ENCODE measurements at places on chromosomes 7 and 10.

GRCh38 chr10:29068302-29068701 is 220.6 kb upstream of the LYZL1 start:
- DNase-seq: no peak

GRCh38 chr7:39199951-39200350 is 222.2 kb downstream of the POU6F2 start:
- DNase-seq: no peak

GRCh38 chr7:20745702-20746101 is 41.0 kb downstream of the SP8 start:
- DNase-seq: no peak

DNA sequence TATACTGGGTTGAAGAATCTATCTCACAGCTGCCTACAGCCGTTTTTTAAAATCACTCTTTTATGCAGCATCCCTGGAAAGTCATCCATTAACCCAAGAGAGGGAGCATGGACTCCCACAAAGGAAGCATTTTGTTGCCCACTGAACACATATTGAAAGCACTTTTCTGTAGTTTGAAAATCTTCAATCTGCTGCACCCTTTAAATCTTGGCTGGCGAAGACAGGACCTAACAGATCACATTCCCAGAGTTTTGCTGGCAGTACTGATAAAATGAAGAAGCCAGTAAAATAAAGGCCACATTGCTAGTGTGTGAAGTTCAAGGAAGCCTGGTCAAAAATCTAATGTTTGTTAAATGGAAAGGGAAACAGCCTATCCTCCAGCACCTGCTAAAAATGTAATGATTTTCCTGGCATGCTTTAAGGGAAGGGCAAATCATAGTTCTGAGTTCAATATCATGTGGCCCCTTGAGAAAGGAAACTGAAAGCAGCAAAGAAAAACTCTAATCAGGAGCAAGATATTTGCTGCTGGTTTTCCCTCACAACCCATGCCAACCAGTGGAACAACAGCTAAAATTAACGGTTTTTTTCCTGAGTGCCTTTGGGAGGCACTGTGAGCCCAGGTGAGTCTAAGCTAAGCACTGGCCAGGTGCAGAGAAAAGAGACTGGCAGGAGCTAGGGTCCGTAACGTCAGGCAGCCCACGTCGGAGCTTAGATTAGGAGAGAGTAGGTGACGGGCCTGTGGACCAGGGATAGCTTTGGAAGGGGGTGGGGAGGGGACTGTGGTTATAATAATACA is 97.9 kb upstream of the PALS2 start:
- DNase-seq: no peak

DNA sequence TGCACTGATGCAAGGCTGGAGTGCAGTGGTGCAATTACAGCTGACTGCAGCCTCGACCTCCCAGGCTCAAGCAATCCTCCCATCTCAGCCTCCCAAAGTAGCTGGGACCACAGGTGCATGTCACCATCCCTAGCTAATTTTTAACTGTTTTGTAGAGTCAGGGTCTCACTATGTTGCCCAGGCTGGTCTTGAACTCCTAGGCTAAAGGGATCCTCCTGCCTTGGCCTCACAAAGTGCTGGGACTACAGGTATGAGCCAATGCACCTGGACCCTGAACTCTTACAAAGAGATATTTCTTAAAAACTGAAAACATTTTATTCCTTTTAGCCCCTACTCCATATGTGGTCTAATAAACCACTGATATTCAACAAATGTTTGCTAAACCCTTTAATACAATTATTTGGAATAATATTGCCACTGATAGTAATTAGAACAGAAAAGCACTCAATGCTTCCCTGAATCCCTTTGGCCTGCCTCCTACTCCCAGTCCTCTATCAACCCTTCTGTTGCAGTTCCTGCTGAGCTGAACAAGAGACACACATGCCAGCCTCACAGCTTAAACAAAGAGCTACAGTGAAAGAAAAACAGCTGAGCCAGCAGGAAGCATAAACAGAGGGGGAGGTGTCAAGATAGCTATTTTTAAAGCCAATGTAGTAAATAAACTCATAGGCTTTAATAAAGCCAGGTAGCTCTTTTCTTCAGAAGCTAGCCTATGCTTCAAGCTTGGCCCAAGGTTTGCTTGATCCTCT is 7.0 kb upstream of the GNAI1 start:
- peak; percentile 84 for DNase-seq

Measured in COR-L47 (cell line).